ENCODE measurements at places on chromosomes 1 and 21. TPM values are rescaled to one million over a fixed set of nuclear protein-coding genes. Genes with fewer than 3 reads are reported as not detected.

DNA sequence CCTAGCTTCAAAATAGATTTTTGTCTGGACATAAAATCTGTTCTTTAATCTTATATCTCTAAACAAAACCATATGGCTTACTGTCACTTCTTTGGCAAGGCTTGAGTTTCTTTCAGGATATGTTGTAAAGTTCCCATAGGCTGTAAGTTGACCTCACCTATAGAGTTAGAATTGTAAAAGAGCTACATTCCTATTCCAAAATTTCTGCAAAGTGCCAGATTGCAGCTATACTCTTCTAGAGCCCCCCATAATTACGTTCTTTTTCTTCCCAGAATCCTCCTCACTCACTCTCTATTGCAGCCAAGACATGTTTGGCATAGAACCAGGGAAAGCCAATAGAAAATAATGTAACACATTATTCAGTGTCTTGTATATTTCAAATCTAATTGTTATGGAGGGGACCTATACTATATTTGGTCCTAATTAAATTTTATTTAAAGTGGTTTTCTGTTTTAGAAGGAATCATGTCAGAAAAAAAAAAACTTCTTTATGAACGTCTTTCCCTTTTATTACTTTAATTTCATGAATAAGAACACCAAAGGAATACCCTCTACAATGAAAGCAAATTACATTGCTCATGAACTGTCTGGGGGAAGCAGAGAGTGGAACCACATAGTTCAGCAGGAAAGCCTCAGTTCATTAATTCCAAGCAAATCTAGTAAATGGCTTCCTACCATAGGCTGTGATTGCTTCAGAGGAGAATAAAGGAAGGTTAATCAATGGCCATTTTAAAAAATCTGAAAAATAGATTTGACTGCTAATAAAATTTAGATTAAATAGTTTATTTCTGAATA lies 22.3 kb downstream of the CTTNBP2NL start:
- no peak for DNase-seq

Gene MAGOH
- polyA plus RNA-seq, result 133 TPM

Gene PATJ
- 12.5 TPM for polyA plus RNA-seq

Gene KIF26B
- polyA plus RNA-seq, result 0.21 TPM

DNA sequence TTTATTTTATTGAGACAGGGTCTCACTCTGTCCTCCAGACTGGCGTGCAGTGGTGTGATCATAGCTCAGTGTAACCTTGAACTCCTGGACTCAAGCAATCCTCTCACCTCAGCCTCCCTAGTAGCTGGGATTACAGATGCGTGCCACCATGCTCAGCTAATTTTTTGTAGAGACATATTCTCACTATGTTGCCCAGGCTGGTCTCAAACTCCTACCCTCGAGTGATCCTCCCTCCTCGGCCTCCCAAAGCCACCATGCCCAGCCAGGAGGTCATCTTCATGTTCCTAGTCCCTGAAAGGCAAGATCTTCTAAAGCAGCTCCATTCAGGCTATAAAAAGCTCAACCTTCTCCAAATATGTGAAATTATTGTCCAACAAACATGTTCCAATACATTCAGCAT lies 53.9 kb downstream of the TOR1AIP2 start:
- no peak for DNase-seq

DNA sequence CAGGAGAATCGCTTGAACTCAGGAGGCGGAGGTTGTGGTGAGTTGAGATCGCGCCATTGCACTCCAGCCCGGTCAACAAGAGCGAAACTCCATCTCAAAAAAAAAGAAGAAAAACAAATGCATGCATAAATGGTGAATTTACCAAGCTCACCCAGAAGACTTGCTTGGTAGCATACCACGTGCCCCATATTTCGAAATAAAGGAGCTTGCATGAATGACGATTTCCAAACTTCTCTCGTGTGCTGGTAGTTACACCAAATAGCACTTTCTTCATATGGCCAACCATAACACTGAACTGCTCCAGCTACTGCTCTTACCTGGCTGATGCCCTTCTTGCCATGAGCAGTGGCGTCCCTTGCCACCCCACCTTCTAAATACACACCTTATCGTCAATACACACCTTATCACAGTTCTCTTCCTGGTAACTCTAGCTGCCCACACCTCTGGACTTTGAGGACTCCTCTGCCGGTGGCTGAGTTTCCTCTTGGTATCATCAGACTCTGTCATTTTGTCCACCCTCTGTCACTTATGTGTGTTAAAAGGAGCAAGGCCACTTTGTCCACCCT lies 2.8 kb downstream of the DOP1B start:
- no peak for DNase-seq

GRCh38 chr1:85334962-85335361 lies 58.5 kb upstream of the BCL10 start:
- DNase-seq, result no peak

GRCh38 chr1:62321446-62321845 lies 2.2 kb upstream of the KANK4 start:
- peak; percentile 88 for DNase-seq

DNA sequence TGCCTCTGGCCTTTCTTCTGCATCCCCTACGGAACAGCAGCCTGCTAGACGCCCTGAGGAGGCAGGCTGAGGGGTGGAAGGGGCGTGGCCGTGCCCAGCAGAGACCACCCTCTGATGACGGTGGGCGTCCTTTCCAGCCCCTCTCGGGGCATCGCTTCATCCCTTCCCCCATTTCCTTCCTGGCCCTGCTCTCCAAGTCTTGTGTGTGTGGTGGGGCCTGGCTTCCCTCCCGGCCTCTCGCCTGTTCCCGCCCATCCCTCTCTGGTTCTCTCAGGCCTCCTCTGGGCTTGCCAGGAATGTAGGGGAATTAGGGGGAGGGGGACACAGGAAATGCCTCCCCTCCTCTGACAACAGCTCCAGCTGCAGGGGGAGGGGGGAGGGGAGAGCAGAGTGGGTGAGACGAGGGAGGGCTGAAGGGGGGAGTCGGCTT lies 51.1 kb downstream of the SKI start:
- DNase-seq, result no peak

DNA sequence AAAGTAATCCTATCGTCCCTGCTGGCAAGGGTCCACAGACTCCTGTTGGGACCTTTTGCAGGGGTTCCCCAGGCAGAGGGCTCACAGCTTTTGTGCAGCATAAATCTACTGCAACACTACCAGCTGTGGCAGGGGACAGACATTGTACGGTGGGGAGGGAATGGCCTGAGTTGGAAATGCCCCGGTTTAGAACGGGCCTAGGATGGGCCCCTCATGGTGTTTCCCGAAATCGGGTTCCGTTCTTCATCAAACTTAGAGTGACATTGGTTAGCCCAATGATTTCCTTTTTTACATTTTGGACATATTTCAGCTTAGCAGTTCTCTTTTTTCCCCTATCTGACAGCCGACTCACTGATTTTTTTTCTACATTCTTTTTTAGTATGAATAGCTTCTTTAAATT lies 26.5 kb upstream of the SAMD11 start:
- DNase-seq, result no peak

DNA sequence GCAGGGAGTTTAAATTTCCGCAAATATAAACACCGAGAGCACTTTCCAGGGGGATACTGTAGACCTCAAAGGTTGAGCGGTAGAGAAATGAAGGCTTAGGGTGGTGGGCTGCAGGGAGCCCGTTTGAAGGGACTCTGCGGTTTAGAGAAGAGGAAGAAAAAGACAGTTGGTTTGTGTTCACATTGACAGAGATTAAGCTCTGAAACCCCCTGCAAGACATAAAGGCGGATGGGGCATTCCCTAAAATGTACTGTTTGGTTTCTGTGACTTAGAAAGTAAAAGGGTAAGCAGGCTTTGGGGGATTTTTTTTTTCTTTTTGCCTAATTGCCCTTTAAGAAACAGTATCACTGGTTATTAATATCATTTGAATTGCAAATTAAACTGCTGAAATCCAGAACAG lies 1.3 kb downstream of the KAZN start:
- no peak for DNase-seq

DNA sequence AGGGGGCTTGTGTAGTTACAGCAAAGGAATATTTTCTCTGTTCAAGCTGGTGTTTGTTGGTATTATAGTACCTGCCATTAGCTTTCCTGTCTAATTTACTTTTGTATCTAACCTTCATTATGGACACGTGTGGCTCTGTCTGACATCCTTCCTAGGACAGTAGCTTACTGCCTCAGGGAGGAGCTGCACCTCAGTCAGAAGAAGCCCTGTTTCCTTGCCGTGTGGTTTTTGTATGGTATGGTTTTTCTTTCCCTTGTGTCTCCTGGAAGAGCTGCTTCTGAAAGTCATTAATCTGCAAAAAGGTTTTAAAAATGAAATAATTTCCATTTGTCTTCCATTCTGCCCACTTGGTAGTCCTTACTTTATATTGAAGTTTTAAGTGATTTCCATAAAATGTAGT lies 17.4 kb upstream of the CRB1 start:
- no peak for DNase-seq

- no peak for DNase-seq
These were observed 111.1 kb downstream of the FNBP1L start for GRCh38 chr1:93559045-93559444.

DNA sequence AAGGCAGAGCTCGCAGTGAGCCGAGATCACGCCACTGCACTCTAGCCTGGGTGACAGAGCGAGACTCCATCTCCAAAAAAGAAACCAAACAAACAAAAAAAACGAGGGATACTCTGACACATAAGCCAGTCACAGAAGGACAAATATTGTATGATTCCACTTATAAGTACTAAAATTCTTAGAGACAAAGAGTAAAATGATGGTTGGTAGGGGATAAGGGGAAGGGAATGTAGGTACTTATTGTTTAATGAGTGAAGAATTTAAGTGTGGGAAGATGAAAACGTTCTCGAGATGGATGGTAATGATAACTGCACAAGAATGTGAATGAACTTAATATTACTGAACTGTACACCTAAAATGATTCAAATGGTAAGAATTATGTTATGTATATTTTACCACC lies 66.7 kb upstream of the GUCA2A start:
- DNase-seq, result no peak

GRCh38 chr1:243946253-243946652 lies 96.2 kb upstream of the AKT3 start:
- no peak for DNase-seq

DNA sequence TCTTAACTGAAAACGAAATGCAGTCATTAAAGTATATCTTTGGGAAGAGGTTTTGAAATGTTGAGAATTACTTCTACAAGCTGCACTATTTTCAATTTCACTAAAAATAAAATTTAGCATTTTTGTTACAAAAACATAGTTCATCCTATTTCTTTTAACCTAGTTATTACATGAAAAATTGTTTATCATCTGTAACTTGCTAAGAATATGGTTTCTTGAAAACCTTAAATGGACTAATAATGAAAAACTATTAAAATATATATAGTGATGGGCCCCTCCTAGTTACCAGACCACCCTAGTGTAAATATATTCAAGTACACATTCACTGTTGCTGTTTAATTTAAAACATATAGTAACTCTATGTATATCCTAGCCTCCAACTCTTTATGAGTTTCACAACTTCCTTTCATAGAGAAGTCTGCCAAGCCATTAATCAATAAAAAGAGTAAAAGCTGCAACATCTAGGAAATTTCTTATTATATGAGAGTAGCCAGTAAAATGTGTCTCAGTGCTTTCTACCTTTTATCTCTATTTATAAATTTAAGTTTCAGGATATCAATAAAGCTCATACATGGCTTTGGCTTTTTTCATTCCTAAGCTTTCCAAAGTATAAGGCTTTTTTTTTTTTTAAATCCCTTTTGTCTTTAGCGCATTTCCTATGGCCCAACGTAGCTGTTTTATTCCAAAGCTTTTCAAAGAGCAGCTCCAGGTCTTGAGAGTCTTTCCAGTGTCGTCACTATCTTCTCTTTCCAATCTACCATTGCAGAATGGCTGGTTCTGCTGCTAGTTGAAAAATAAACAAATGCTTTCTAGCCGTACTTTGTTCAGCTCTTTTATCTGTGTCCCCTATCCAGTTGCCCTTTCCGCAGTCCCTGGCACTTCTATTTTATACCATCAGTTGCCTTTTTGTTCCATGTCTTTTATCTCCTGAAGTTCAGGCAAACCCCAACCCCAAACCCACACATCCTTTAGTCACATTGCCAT lies 6.5 kb downstream of the IRF2BP2 start:
- DNase-seq, result peak; percentile 51

DNA sequence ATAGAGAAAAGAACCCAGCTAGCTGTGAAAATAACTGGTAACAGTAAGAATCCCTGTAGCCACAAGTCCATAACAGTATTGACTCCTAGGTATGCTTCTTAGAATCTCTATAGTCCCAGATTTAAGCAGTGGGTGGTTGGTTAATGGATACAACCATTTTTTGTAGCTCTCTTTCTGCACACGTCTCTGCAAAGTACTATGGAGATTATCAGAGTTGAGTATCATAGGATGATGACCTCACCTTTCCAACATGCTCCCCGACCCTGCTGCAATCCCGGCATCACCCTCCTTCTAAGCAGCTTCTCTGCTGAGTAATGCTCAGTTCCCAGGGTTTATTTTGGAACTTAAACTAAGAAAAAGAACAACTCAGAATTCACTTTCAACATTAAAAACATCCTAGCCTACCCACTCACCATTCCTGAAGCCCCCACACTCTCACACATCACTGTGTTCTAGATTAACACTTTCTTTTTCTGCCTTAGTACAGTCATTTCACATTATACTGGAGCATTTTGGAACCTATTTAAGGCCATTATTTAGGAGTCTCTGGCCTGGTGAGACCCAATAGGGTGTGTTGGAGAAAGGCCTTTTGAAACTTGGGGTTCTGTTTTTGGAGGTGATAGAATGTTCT lies 2.7 kb downstream of the MLLT11 start:
- DNase-seq, result peak; percentile 54

Gene IRF6
- polyA plus RNA-seq, result 93.1 TPM

DNA sequence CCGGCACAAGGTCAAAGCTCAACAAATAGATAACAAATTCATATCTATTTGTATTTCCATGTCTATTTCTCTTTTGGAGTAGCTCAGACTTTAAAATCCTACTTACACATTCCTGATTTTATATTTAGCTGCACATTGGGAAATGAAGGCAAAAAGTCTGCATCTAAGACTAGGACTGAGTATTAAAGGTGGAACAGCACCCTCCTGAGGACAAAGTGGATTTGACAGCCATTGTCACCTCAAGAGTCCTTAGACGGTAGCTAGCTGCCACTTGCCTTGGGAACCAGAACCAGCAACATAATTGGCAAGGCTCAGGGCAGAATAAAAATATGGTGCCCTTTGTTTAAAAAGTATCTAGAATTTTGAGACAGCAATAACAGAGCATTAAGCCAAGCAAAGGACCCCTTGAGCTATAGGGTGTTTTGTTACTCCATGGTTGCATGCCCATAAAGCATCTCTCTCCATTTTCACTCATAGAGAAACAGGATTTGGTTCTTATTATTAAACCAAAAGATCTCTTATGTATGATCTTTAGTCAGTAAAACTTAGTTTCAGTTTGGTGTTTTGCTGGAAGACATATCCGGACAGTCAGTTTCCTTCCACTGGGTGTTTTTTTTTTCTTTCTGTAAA lies 30.0 kb upstream of the SGIP1 start:
- peak; percentile 53 for DNase-seq

GRCh38 chr1:118998171-118998570 lies 10.0 kb upstream of the TBX15 start:
- no peak for DNase-seq

Gene CFAP45
- 1.1 TPM for polyA plus RNA-seq

Gene PGLYRP3
- not detected for polyA plus RNA-seq

GRCh38 chr1:175000697-175001187 lies 995 bp downstream of the CACYBP start:
- no peak for DNase-seq
